ENCODE measurements at places on chromosomes 1 and 21.

DNA sequence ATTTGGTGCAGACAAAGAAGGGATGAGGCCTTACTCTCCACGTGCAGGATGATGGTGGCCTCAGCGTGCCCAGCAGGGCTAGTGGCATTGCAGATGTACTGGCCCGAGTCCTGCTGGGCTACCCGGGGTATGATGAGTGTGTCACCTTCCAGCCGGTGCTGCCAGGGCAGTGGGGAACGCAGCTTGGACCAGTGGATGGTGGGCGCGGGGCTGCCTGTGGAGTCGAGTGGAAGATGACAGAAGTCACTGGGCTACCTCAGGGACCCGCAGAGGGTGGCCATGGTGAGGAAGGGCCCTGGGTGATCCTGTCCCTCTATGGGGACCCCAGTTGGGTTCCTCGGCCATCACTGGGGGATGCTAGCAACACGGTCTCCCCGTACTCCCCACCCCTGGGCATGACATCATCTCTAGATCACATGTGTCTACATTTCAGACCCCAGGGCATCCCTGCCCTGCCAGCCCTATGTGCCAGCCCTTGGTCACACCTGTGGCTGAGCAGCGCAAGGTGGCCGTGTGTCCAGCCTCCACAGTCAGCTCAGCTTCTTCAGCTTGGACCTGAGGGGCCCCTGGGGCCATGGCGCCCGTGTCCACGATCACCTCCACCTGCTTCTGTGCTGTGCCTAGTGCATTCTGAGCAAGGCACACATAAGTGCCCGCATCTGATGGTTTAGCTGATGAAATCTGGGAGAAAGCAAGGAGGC, 27.4 kb downstream of the LDLRAD2 start:
- no peak for DNase-seq

DNA sequence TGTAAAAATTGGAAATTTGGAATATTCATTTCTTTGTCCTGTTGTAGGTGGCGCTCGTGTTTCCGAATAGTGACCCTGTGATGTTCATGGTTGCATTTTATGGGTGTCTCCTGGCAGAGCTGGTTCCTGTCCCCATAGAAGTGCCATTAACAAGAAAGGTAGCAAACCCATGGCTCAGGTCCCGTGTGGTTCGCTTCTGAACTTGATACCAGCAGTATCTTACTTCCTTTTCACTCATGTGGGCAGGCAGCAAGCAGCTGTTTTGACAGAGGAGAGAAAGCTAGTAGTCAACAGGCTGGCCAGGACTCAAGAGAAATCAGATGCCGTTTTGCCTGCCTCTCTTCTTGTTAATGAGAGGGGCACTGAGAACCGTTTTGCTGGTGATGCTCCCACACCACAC, 72.8 kb downstream of the S100B start:
- no peak for DNase-seq

- no peak for DNase-seq
Observed at GRCh38 chr1:87938631-87939030, 610.0 kb downstream of the LMO4 start.

DNA sequence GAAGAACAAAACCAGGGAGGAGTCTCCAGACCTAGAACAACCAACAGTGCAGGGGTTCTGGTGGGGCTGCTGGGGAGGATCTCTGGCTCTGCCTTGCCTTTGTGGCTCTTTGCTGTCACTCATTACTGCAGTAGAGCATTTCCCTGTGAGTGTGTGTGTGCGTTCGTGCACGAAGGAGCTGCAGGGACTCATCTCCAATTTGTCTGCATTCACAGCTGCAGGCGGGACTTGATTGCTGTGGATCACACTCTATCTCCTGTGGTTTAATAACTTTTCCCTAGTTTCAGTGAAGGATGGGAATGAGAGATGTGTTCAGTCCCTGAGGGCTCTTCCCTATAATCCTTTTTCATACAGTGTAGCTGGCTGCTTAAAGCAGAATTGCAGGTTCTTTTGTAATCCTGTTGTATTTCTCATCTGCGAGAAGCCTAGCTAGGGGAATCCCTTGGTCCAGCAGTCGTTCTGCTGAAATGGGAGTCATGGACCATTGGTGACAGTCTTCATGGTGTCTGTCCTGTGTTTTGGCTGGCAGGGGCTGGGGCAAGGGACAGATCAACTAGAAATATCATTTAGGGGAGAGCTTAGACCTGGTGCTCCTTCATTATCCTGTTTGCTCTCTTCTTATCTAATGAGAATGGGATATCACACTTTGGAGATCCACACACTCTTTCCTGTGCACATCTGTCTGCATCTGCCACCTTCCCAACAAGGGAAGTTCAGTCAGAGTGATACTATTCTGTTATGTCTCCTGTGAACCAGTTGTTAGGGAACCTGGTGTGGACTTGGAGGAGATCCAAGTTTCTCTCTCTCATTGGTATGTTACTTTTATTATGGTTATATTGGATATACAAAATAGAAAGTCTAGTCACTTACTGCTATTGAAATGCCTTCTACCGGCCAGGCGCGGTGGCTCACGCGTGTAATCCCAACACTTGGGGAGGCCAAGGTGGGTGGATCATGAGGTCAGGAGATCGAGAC, 3.0 kb downstream of the PCP4L1 start:
- DNase-seq: peak; percentile 14

- peak; percentile 96 for DNase-seq
Observed at GRCh38 chr1:153963030-153963849, at the start of gene SLC39A1. SLC39A1 (minus strand) TSS chr1:153963537; CDS start chr1:153962715, 822 bp downstream.

DNA sequence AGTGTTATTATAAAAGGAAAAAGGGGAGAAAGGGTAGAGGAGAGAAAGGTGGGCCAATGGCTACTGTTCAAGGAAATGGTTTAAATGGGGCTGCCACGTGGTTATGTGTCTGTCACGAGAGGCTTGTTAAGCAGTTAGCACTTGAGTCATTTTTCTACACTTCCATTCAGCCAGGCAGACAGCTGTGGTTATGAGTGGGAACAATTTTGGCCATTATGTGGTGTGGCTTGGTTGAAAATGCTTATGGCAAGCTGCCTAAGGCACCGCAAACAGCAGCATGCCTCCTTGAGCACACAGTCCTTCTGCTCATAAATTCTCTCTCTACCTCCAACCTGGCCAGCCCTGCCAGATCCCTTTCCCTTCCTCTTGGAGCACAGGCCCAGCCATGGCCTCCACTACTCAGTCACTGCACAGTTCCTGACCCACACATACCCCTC, 3.2 kb upstream of the SRM start:
- DNase-seq: no peak

DNA sequence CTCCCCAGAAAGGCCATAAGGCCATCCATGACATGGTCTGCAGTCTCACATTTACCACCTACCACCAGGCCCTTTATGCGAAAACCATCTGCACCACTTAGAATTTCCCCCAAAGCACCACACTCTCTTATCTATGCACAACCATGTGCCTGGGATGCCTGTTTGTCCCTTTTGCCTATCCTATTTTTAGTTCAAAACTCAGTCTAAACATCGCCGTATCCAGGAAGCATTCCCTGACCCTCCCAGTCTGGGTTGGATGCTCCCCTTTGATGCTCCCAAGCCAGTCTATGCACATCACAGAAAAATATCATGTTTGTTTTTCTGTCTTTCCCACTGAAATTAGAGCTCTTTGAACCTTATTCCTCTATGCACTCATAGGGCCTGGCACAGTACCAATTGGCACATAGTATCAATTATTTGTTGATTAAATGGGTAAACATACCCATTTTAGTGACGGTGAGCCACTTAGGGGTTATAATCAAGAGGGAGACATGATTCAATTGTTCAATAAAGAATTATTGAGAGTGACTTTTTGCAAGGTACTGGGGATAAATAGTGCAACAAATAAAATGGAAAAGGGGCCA, 6.7 kb downstream of the MPL start:
- no peak for DNase-seq

All from iris pigment epithelial cell (primary cell).